ENCODE measurements at places on chromosomes 11 and 22.

DNA sequence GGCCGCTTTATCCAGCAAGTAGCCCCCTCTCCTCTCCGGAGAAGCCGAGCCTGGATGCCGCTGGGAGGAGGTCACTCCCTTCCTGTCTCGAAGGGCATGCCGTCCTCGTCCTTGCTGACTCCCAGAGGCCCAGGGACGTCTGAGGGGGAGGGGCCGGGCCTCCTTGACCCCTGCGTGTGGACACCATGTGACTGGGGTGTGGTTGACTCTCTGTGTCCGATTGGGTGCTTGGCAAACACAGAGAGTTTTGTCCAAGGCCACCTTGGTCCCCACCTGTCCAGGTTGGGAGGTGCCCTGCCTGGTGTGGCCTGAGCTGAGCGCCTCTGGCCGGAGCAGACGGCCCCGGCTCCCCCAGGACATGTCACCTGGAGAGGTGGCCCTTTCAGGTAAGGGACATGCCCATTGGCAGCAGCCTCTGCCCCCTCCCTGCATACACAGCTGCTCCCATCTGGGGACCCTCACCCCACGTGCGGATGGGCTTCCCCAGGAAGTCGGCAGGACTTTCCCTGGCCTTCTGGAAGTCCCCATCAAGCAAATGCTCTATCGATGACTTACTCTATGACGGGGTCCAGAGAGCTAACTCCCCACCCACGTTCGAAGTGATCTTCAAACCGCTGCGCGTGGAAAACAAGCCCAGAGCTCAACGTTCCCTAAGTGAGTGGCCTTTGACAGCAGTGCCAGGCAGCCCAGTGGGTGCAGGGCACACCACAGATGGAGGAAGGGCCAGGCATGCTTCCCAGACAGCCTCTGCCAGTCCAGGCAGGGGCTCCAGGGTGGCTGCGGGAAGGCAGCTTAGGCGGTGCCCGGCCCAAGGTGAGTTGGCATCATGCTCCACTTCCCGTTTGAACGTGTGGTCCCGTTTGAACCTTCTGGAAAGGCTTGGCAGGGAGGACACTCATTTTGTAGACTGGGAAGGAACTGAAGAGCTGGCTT lies at the start of gene SMIM38:
SMIM38 (plus strand) TSS at position 634 of the 933 bp plus-strand sequence. CDS start 1,912 bp downstream, outside the sequence.
- DNase-seq: no peak

GRCh38 chr11:79067352-79067679 lies 373.5 kb downstream of the TENM4 start:
- no peak for DNase-seq

GRCh38 chr11:69640995-69641581 lies at the start of gene CCND1:
Gene CCND1 (plus strand): TSS chr11:69641156. CDS start chr11:69641314, 158 bp downstream.
- no peak for DNase-seq

DNA sequence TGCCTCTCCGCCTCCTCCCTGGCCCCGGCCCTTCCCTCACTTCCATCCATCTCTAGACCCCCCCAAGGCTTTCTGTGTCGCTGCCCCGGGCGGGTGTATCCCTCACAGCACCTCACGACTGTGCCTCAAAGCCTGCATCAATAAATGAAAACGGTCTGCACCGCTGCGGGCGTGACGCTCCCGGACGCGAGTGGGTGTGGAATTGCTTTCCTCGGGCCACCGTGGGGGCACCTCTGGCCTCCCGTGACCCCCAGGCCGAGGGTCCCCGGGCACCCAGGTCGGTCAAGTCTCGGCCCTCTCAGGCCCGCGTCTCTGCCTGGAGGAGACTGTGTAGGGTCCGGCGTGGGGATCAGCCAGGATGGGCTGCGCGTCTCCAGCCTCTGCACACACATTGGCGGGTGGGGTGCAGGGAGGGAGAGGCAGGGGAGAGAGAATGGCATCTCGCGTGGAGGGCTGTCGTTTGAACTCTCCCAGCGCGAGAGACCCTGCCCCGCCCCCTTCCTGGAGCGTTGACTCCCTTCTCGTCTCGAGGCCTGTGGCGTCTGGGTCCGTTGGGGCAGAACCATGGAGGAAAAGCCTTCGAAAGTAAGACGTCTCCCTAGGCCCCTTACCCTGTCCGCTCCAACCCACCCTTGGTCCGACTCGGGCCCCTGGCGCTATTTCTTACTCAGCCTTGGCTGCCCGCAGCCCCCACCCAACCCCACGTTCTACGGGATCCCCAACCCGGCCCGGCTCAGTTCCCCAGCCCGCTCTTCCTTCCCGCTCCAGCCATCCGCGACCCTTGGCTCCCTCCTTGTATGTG lies at the start of gene CATSPERZ:
CATSPERZ (plus strand) TSS at position 512 of the 802 bp plus-strand sequence; CDS start at position 565, 53 bp downstream.
- DNase-seq: no peak

- no peak for DNase-seq
Observed at GRCh38 chr11:117879516-117880480, 3.3 kb upstream of the FXYD6 start.

DNA sequence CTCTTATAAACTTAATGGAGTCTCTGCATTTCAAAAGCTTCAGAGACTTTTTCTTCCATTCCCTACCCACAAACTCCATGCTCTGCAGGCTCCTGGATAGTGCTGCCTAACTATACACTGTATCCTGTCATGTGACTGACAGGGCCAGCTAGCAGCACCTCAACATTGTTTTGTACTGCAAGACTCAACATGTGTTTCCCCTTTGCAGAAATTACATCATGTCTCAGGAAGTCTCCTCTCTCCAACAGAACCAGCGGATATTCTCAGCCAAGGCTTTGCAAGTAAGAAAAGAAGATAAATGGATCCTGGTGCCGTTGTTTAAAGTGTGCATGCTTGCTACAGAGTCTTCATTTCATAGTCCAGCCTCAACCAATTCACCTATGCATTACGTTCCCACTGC lies 164.0 kb upstream of the UBASH3B start:
- no peak for DNase-seq
